ENCODE measurements at places on chromosomes 1 and 21.

DNA sequence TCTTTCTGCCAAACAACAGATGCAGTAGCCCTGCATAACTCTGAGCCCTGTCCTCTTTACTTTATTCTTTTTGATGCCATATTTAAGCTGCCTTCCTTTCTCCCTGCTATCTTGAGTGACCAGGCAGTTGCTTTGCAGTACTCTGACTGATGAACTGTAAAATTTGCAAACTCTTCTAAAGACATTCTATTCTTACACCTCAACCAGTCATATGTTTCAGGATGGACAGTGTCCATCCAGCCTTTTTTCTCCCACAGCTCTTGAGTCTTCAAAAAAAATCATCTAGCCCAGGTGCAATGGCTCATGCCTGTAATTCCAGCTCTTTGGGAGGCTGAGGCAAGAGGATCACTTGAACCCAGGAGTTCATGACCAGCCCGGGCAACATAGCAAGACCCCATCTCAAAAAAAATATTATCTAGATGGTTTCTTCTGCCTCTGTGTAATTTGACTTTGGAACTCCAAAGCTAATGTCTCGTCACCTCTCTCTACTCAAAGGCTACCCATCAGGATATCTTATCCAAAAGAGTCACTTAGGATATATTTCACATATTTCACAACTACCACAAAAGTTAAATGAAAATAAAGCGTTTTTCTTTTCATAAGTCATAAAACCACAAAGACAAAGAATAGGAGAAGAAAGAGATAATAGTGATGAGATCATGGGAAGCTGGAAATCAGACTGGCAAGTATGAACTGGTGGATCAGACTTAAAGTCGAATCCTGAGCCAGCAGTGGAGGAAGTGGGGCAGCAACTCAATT is 54.6 kb upstream of the IPO9 start:
- no peak for DNase-seq

DNA sequence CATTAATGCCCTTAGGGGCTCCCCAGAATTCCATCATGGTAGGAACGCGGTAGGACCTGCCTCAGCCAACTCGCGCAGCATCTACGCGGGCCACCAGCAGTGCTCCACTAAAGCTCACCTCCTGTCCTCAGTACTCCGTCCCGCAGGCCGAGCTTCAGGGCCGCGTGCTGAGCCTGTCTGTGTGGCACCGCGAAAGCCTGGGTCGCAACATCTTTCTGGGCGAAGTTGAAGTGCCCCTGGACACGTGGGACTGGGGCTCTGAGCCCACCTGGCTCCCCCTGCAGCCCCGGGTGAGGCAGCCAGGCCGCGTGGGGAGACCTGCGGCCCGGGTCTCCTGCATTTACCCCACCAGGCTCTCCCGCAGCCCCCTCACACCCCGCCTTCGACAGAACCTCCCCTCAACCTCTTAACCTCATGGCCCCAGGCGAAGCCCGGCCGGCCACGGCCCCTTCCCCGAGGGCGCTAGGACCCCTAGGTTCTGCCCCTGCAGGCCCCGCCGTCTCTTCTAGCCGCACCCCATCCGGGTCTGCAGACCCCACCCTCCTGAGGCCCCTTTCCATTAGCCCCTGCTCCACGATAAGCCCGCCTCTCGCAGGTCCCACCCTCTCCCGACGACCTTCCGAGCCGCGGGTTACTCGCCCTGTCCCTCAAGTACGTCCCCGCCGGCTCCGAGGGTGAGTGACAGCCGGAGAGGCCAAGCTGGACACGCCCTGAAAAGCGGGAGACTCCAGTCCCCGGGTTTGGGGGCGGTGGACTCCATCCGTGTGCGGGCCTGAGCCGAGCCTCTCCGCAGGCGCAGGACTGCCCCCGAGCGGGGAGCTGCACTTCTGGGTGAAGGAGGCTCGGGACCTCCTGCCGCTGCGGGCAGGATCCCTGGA is 9.1 kb downstream of the SYTL1 start:
- no peak for DNase-seq

DNA sequence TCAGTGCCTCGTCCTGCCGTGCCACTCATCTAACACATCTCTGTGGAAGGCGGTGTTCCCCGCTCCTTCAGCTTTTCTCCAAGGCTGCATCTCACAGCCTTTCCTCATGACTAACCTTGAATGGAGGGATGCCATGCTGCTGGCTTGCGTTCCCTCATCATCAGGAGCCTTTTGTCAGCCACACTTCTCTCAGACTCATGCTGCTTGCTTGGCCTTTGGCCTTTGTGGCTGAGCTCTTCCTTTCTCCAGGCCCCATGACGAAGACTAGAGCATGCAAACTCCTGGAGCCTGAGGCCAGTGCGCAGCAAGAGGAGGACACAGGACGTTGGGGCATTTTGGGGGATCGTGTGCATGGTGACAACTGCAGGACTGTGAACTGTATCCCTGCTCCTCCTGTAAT is 70.8 kb downstream of the SYT2 start:
- no peak for DNase-seq

DNA sequence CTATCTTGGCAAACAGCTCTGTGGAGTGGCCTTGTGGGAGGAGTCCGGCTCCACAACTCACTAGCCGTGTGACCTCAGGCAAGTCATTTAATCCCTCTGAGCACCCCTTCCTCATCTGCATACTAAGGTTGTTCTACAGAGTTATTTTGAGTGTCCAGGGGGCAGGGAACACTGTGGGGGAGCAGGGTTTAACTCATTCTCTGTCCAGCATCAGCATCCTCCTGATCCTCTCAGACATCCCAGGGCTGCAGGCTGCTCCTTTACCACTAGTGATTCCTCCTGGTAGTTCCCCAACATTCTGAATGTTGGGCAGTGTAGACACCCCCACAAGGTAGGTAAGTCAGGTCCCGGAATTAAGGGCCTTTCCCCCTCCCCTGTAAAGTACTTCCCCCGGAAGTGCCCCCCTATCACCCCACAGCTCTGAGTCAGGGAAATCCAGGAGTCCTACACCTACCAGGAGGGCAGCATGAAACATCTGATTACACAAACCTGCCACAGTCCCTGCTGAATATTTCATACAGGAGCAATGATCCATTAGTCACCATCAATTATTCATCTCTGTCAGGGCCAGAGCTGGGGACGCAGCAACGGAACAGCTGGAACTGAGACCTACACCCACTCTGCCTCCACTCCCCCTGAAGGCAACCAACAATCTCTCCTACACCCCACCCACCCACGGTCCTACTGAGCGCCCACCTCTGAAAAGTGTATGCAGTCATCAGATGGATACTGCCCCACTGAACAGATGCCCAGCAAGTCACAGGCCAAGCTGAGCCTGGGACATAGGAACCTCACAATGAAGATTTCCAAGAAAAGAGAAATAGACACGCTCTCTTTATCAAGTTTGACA is 20.5 kb downstream of the SYT2 start:
- DNase-seq, result no peak

- DNase-seq, result no peak
Observed at GRCh38 chr1:161114556-161114955, 3.3 kb downstream of the PFDN2 start.

GRCh38 chr1:210081494-210081893 is 143.5 kb downstream of the SYT14 start:
- DNase-seq, result no peak

GRCh38 chr1:9183898-9184297 is 50.7 kb upstream of the H6PD start:
- no peak for DNase-seq

DNA sequence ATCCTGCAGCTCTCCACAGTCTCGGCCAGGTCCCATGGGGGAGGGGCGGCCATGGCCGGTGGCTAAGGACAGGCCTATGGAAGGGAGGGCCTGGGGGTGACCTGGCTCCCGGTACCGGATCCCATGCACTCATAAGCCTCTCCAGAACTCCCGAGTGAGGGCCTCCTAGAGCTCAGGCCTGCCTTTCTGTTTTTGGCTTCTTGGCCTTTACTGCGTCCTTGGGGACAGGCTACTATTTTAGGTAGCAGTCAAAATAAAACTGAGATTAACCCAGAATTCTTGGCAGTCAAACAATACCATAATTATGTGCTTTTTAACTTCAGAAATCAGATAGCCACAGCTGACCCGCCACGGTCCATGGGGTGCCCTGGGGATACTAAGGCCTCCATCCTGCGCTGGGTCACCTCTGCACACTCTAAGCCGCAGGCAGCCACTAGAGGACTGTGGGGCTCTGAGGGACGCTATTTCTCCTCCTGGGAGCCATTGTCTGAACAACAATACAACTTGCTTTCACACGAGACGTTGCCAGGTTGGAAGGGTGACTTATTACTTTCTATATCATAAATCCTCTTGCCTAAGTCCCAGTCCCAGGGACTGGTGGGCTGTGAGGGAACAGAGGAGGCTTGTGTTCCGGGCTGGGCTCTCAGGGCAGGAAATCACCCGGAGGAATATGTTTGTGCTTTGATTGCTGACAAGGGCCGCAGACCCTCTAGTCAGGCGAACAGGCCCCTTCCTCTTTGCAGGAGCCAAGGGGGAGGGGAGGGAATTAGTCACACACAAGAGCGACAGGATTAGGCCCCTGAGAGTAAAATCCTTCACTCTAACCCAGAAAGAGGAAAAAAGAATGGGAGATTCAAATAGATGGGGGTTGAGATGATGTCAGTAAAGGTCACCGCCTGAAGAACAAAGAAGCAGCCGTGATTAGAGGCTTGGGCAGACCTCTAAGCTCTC is 40.7 kb upstream of the BCAR3 start:
- DNase-seq, result no peak

DNA sequence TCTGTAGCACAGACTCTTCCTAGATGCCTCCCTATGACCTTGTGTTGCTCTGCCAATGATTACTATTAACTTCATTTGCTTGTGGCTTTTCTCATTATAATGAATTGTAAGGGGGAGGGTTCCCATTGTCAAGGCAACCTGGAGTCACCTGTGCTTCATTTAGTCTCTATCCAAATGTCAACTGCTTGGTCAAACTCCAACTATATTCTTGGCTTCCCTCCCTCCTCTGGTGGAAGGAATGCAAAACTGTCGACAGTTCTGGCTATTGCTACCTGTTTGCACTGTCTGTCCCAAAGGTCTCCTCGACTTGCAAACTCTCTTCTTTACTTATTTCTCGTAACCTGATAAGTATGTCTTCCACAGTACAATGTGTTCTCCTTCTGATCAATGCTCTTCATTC is 100.3 kb downstream of the CACNA1E start:
- no peak for DNase-seq

GRCh38 chr21:14585122-14585521 is 39.0 kb upstream of the SAMSN1 start:
- no peak for DNase-seq

DNA sequence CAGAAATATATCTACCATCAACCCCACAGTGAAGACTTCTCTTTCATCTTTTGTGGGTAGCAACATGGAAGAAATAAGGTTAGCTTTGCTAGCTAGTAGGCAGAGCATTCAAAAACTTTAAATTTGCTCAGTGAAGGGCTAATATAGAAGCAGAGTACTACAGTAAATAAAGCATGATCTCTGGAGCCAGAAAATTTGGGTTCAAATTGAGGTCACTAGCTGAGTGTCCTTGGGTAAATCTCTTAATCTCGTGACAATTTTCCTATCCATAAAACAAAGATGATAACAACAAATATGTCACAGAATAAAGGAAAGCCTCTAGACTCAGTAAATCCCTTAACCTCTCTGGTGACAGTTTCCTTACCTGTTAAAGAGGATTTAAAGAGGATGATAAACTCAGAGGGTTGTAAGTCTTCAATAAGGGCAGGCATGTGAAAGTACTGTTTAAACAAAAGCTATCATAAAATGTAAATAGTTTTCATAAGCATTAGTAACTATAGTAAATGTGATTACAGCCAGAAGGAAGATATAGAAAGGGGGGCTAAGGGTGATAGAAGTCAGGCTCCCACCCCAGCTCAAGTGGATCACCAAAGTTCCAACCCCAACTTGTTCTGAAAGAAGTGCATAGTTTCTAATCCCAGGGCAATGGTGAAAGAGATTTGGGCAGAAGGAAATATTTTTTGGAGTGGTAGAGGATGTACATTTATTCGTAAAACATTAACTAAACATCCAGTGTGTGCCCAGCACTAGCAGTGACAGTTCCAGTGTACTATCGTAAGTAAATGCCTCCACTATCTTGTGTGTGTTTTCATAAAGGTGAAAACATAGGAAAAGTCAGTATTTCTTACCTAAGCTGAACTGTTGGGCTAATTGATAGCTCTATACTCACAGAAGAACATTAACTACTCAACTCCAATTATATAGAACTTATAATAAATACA is 24.8 kb downstream of the TM2D1 start:
- DNase-seq, result no peak

GRCh38 chr21:33128538-33128937 is 58.6 kb downstream of the OLIG1 start:
- no peak for DNase-seq

GRCh38 chr1:58852731-58853485 is 69.1 kb upstream of the JUN start:
- DNase-seq, result no peak

DNA sequence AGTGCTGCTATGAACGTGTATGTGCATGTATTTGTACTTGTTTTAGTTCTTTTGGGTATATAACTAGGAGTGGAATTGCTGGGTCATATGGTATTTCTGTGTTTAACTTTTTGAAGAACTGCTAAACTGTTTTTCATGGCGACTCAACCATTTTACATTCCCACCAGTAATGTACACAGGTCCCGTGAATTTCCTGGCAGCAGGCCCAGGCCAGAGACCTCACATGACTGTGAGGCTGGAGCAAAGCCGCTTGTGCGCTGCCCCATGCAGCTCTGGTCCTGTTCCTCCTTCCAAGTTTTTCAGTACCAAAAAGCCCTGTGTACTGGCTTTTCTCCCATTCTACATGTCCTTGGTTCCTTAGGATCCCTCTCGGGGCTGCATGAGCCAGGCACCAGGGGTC is 29.6 kb downstream of the ACOT11 start:
- no peak for DNase-seq

DNA sequence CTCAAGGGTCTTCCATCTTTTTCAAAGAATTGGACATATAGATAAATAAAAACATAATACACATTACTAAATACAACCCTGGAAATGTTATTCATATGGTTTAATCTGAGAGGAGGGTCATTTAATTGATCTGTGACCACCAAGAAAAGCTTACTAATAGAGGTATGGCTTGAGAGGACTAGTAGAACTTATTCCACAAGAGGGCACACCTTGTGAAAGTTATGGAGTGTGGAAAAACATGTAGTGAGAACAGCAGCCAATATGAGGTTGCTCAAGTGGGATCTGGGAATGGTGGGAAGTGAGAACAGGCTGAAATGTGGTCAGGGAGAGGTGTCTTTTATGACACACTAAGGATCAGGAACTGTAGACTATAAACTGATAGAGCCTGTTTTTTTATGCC is 973.5 kb upstream of the B3GALT2 start:
- no peak for DNase-seq

GRCh38 chr1:151892190-151892589 is 17.1 kb downstream of the THEM4 start:
- no peak for DNase-seq

- DNase-seq, result no peak
Observed at GRCh38 chr21:43623588-43623987, 35.7 kb downstream of the HSF2BP start.

All from NCI-H524 treated with DMSO at 0.1 percent for 48 hours (cell line).